ENCODE measurements at places on chromosomes 11 and 22.

GRCh38 chr11:116997071-116997470 lies 101.2 kb downstream of the SIK3 start:
- DNase-seq = no peak

DNA sequence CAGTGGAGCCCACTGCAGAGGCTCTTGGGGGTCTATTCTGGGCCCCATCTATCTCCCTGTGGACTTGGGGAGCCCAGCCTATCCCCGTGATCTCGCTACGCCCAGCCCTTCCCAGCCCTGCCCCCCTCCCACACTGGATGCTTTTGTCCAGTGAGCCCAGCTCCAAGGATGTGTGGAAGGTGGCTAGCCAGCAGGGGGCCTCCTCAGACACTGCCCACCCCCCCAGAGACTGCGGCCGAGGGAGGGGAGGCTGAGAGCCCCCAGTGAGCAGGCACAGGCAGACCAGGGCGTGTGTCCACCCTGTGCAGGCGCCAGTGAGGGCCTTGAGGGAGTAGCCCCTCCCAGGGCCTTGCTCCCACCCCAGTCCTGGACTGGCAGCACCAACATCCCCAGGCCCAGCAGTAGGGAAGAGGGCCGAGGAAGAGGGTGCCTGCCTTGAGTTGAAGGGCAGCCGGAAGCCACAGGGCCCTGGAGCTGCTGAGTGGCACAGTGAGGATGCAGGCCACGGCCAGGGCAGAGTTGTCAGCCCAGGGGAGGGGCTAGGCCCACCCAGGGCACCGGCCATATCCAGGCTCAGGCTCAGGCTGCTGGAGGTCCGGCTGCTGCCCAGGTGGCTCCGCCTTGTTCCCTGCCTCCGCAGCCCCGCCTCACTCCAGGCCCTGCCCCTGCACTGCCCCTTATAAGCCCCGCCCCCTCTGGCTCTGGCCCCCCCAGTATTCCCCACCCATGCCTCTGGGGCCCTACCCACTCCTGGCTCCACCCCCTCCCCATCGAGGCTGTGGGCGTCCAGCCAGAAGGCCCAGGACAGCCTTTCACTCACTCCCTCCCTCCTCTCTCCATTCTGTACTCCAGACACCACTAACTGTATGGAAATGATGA lies 28.0 kb downstream of the MOB2 start:
- DNase-seq = peak; percentile 94

- no peak for DNase-seq
These were observed 237.9 kb downstream of the LUZP2 start for GRCh38 chr11:24734742-24735237.

DNA sequence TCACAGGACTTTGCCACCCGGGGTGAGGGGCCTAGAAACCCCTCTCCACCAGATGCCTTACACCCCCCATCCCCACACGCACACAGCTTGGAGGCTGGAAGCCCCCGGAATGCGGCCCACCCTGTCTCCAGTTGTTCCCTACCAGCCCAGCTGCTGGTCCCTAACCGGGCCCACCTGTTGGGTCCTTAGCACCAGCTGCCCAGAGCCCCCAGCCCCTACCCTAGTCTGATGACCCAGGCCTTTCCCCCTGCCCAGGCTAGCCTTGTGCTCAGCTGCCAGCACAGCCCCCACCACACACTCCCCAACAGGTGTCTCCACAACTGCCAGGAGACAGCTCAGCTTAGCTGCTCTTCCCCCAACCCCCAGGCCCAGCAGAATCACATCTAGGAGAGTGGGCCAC lies 67.1 kb downstream of the CDKN1C start:
- no peak for DNase-seq

DNA sequence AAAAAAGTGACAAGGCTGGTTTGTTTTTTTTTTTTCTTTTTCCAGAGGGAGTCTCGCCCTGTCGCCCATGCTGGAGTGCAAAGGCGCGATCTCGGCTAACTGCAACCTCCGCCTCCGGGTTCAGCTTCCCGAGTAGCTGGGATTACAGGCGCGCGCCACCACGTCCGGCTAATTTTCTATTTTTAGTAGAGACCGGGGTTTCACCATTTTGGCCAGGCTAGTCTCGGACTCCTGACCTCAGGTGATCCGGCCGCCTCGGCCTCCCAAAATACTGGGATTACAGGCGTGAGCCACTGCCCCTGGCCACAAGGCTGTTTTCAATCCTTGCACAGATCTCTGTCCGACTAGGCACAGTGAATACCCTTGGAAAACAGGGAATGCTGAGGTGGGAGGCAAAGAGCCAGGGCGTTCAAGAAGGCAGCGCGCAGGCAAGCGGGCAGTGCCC lies 566 bp downstream of the ATP6V1E1 start:
- no peak for DNase-seq

- DNase-seq = no peak
These were observed 156.4 kb upstream of the TBCEL start for GRCh38 chr11:120867531-120867930.

- no peak for DNase-seq
These were observed 84.3 kb downstream of the GDPD4 start for GRCh38 chr11:77217156-77217555.

GRCh38 chr11:80188076-80188627 lies 747.3 kb upstream of the TENM4 start:
- no peak for DNase-seq

- no peak for DNase-seq
These were observed 43.4 kb downstream of the GUCY1A2 start for GRCh38 chr11:106974831-106975230.

- DNase-seq = no peak
These were observed 220.5 kb upstream of the PITPNB start for GRCh38 chr22:28139516-28139915.

- no peak for DNase-seq
These were observed 116.8 kb upstream of the NECTIN1 start for GRCh38 chr11:119845756-119846155.

DNA sequence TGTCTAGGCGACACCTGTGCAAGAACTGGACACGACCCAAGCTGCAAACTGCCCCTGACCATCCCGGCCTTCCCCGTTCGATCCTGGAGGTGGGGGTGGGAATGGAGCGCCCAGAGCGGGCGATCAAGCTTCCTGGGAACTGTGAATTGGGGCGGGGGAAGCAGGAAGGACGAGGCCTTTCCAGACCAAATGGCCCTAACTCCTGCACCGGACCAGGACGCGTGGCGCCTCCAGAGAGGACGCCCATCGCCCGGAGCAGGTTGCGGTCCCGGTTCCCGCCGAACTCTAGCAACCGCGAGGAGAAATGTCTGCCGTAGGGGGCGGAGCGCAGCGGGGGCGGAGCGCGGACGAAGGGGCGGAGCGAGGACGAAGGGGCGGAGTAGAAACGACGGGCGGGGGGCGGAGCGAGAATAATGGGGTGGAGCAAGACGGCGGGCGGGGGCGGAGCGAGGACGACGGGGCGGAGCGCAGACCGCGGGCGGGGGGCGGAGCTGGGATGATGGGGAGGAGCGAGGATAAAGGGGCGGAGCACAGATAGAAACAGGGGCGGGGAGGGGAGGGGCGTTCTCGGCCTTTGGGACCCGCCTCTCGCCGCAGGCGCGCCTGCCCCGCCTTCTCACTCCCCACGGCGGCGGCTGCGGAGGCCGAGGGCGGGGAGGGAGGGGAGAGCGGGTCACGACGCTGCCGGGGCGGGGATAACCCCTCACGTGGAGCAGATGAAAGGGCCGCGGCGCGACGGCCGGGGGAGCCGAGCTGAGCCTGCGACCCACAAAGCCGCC lies at the start of gene ZNRF3:
Gene ZNRF3 (plus strand): TSS at position 695 of the 779 bp plus-strand sequence. CDS start 195 bp downstream, outside the sequence.
- peak; percentile 95 for DNase-seq

GRCh38 chr22:48687606-48688005 lies 1140.1 kb downstream of the BRD1 start:
- no peak for DNase-seq

DNA sequence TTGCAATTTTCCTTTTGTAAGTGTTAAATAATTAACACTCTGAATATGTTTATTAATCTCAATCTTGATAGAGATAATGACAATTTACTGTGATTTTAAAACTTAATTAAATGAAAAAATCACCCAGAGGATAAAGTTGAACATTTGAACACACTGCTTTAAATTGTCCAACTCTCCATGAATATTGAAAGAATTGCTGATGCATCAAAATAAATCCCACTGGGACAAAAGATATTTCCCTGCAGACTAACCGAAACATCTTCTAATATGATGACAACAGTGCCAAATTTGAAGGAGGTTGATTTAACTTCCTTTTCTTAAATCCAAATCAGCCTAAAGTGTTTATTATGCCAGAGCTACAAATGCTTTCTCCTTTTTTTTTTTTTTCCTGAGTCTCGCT lies 47.6 kb downstream of the F2 start:
- no peak for DNase-seq

DNA sequence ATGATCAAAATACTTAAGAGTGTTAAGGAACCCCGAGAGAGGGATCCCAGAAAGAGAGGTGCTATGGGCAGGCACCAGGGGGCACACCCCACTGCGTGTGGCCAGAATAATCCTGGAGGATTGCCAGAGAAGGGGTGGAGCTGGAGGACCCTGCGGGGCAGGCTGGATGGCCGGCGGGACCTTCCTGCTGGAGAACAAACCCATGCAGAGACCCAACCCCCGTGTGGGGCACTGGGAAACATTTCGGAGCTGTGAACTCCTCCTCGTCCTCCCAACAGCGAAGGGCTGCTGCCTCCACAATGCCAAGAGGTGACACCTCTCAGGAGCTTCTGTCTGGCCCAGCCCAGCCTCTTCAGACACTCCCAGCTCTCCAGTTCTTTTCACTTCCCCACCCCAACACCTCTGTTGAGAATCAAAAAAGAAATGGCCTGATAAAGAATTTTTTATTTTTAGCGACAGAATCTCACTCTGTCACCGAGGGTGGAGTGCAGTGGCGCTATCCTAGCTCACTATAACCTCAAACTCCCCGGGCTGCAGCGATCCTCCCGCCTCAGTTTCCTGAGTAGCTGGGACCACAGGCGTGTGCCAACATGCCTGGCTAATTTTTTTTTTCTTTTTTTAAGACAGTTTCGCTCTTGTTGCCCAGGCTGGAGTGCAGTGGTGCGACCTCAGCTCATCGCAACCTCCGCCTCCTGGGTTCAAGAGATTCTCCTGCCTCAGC lies 25.6 kb downstream of the RHOD start:
- no peak for DNase-seq

DNA sequence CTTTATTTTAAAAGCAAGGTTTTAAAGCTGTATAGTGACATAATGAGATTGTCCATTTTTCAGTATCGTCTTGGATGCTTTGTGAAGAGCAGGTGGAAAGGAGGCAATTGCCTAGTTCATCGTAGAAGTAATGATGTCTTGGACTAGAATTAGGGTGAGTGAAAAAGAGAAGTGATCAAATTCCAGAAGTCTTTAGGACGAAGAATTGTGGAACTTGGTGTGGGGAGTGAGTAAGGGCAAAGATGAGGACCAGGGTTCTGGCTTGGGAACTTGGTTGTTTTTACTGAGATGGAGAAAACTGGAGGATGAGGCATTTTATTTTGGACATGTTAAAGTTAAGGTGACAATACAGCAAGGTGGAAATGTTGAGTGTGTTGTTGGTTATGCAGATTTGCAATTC lies 1.2 kb downstream of the ILK start:
- DNase-seq = no peak

- DNase-seq = no peak
These were observed 168.9 kb downstream of the C11orf91 start for GRCh38 chr11:33531743-33532181.

GRCh38 chr11:65652511-65653228 lies 10.0 kb downstream of the RELA start:
- DNase-seq = peak; percentile 93

GRCh38 chr22:20968281-20968977 lies 1.4 kb downstream of the AIFM3 start:
- DNase-seq = no peak

DNA sequence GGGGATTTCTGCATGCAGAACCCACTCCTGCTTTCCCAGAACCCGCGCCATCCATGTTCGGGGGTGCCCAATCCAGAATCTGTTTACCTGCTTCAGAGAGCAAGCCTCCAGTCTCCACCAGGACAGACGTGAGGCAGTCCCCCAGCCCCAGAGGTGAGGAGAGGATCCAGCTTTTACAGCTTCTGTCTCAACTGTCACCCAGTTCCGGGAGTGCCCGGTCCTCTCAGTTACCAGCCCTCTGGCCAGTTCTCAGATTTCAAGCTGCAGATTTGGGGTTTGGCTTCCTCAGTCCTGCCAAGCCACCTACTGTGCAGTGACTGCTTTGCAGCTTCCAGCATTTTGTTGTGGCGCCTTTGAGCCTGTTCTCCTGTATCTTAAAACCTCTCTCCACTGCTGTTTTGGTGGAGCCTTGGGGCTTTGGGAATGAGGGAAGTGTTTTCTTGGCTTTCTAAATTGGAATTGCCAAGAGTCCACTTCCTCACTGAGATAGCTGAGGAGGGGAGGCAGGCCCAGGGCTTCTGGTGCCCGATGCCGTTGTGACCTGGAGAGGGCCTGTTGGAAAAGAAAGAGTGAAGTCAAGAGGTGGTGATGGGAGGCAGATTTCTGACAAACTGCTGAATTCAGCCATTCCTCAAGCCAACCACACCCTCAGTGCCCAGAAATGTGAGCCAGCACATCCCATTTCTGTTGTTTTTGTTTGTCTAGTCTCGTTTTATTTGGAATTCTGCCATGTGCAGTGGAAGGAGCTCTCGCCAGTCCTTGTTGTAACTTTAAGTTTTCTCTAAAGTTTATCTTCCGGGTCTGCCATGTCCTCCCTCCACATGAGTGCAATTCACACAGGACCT lies 513.4 kb downstream of the TBC1D22A start:
- DNase-seq = no peak

Data from substantia nigra (tissue), 51 donors.